ENCODE measurements at places on chromosomes 1 and 21.

DNA sequence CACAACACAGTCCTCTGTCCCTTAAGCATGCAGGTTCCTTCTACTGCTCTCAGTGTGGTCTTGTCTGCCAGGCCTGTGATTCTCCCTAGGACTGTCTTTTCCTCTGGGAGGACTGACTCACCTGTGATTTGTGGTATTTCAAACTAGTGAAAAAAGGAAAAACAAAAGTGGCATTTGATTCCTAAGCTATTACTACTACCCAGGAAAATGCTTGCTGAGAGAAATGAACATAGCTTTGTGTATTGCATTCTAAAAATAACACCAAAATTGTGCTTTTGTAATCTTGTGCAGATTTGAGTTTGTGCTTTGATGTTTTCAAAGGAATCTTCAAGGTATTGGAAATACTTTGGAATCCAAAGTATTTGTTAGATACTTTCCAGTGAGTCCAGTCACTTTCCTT lies 57.0 kb downstream of the GPR161 start:
- no peak for DNase-seq

DNA sequence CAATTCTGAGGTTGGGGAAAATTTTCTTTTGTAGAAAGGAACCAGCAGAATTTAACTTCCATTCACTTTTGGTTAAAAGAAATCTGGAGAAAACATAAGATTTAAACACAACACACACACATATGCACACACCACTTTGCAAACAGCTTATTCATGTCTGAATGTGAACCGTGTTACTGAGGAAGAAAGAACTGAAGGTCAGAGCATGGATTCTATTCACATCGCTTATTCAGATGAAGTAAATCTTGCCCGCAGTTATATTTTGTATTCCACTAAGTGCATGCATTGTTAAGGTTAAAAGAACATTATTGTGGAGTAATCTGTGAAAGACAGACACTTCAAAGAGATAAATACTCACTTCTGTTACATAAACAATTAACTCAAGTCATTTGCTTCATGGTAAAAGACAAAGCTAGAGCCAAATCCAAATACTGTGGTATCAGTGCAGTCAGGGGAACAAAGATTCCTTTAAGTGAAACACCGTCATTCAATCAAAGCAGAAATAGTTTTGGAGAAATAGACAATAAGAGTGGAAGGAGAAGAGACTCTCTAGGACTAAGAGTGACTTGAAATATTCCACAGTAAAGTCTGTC lies 82.0 kb downstream of the LRRC53 start:
- no peak for DNase-seq

GRCh38 chr1:186793582-186793927 lies 35.2 kb upstream of the PLA2G4A start:
- no peak for DNase-seq

- no peak for DNase-seq
Measured at GRCh38 chr1:231069333-231069732, 29.3 kb upstream of the FAM89A start.

- no peak for DNase-seq
Measured at GRCh38 chr1:103106426-103107341, 1.6 kb downstream of the COL11A1 start.

GRCh38 chr1:171084870-171085269 lies 5.8 kb upstream of the FMO3 start:
- no peak for DNase-seq

GRCh38 chr1:77064246-77064645 lies 155.0 kb downstream of the PIGK start:
- no peak for DNase-seq

GRCh38 chr1:33338048-33338439 lies 17.1 kb upstream of the A3GALT2 start:
- no peak for DNase-seq

DNA sequence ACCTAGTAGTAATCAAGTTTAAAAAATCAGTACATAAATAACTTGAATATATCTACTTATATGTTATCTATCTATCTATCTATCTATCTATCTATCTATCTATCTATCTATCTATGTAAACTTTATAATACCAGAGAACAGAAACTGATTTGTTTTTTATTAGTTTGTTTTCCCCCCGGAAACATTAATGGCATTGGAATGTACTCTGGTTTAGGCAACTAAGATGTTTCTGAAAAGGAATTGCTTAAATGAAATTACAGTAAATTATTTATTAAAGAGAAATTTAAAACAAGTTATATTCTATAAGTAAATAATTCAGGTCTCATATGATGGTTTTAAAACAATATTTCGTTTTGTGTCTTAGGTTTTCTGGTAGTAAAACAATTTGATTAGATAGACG lies 681.0 kb upstream of the ADAMTS5 start:
- DNase-seq = no peak

DNA sequence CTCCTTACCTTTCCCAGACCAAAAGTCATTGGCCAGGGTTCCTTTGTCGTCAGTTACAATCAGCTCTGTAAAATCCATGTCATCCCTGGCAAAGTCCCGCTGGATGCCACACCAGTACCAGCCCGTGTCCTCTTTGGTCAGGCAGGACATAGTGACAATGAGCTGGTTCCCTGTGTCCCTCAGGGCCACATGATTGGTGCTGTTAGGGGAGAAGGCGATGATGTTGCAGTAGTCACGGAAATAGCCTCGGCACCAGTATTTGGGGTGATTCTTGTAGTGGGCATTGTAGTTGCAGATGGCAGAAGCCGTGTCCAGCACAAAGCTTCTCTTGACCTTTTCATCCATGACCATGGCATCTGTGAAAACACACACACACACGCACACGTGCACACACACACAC lies 14.8 kb downstream of the ADORA3 start:
- no peak for DNase-seq

GRCh38 chr1:225481738-225482137 lies 53.9 kb upstream of the LBR start:
- no peak for DNase-seq

- no peak for DNase-seq
Measured at GRCh38 chr1:154831462-154831861, 38.6 kb downstream of the KCNN3 start.

- DNase-seq = no peak
Measured at GRCh38 chr1:222283147-222283768, 264.6 kb downstream of the HHIPL2 start.

DNA sequence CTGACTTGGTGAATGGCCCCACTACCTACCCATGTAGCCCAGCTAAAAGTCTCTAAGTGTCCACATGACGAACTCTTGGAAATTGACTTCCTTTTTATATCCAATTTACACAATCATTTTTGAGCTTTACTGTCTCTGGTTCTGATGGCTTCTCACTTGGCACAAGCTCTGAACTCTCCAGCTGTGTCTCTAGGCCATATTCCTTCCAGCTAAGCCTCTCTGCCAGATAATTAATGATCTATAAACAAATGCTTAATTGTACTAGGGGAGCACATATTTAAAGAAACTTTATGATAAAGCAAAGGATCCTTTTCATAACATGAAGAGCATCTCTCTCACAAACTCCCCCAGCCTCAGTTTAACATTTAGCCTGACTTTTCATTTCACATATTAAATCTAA lies 16.3 kb upstream of the BEND5 start:
- DNase-seq = no peak

- DNase-seq = no peak
Measured at GRCh38 chr1:182083851-182084486, 22.5 kb upstream of the ZNF648 start.

GRCh38 chr1:226603858-226604559 lies 55.4 kb downstream of the STUM start:
- no peak for DNase-seq

- no peak for DNase-seq
Measured at GRCh38 chr1:220885971-220886370, 6.7 kb downstream of the HLX start.

GRCh38 chr21:45153358-45154318 lies 79.3 kb downstream of the ADARB1 start:
- no peak for DNase-seq

- DNase-seq = peak; percentile 50
Measured at GRCh38 chr1:24910751-24911650, 19.1 kb downstream of the RUNX3 start.

GRCh38 chr21:46457801-46458314 lies 833 bp upstream of the DIP2A start:
- DNase-seq = no peak

GRCh38 chr1:203268901-203269653 lies 36.2 kb upstream of the BTG2 start:
- peak; percentile 46 for DNase-seq

DNA sequence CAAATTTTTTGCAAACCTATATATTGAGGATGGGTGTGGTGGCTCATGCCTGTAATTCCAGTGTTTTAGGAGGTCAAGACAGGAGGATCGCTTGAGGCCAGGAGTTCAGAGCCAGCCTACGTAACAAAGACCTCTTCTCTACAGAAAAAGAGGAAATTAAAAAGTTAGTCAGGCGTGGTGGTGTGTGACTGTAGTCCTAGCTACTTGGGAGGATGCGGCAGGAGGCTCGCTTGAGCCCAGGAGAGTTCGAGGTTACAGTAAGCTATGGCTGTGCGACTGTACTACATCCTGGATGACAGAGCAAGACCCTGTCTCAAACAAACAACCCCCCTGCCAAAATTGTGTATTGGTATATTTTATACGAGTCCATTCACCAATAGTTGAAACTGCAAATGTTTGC lies 589.7 kb downstream of the DPYD start:
- no peak for DNase-seq

- DNase-seq = no peak
Measured at GRCh38 chr1:50415235-50416149, 7.8 kb downstream of the DMRTA2 start.

DNA sequence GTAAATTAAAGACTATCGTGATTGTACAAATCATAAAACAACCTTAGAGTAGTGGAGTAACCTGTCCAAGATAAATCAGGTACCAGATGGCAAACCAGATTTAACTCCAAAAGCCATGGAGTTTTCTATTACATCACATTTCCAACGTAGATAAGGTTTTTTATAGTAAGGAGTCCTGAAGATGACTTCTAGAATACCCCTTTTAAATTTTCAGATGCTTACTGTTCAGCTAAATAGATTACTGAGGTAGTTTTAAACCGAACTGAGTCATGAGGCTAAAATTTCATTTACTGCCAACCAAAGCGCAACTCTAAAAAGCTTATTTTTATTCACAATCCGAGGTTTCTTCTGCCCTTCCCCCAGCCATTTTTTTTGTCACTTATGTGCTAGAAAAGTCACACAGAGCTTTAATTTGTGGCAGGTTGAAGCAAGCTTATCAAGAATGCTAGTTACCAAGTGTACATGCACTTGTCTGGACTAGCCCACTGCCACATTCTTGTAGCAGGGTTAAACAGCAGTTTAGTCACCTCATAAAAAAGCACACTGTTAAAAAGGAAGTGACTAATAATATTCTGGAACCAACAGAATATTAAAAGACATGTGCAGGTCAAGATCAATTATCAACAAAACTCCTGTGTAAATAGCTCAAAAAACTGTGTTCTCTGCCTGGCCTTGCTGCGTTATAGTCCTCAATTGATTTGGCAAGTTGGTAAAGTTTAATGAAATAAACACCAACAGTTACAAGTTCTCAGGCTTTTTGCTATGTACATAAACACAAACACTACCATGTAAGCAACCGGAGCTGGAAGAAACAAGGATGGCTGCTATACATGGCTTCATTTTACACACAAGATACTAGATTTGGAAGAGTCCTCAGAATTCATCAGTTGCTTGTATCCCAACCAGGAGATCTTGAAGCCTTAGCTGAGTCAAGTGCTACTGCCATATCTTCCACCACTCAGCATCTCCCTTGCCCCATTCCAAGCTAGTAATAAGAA lies 180.3 kb upstream of the DMRTA2 start:
- no peak for DNase-seq

- DNase-seq = no peak
Measured at GRCh38 chr1:111486431-111486830, 12.6 kb downstream of the C1orf162 start.

DNA sequence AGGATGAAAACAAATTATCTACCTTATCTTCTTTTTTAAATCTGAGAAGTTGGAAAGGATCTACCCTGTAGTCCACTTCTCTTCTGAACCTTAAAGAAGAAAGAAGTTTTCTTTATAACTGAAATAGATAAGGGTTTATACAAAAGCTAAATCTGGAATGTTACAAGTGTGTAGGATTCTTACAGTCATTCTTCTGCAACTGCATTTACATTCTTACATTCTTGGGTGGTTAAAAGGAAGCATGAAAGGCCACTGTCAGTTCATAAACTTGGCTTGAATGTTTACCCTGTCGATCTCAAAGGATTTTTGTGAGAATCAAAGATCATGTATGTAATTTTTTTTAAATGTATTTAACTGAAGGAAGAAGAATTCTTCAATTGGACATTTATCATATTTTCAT lies 142.1 kb upstream of the BRINP3 start:
- DNase-seq = no peak

DNA sequence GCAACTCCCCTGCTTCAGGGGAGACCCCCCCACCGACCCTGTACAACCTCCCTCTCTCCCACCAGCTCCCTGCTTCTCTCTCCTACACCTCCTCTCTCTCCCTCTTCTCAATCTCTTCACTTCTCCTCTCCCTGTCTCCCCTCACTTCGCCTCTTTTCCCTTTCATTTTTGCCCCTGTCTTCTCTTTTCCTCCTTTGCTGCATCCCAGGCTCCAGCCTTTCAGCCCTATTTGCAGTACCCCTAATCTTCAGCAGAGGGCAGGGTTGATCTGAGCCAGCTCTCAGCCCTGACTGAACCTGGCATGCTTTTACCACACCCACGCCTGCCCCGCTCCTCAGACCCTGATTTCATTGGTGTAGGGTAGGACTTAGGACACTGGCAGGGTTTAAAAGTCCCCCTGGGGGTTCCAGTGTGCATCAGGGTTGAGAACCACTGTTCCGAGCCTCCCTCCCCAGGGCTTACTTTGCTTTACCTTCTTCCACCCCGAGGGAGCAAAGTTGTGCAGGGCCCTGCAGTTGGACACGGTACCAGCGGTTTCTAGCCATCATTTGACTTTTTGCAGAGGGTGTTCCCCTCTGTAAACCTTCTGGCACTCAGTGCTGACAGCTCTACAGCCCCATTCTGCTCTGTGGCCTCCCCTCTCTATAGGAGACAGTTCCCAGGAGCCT lies 67.3 kb upstream of the CNTN2 start:
- DNase-seq = no peak

DNA sequence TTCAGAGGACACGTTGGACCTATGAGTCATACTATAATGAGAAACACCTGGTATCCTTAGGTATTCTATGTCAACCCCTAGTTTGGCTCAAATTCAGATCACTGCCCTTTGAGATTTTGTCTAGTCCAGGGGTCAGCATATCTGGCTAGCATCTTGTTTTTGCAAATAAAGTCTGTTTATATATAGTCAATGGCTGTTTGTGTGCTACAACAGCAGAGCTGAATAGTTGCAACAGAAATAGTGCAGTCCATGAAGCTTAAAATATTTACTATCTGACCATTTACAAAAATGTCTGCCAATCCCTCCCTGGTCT lies 48.5 kb upstream of the EDEM3 start:
- no peak for DNase-seq
